Sigmoid colon (tissue), 7 donors: ENCODE measurements at places on chromosomes 6 and 20. TPM values are rescaled to one million over a fixed set of nuclear protein-coding genes. Genes with fewer than 3 reads are reported as not detected.

DNA sequence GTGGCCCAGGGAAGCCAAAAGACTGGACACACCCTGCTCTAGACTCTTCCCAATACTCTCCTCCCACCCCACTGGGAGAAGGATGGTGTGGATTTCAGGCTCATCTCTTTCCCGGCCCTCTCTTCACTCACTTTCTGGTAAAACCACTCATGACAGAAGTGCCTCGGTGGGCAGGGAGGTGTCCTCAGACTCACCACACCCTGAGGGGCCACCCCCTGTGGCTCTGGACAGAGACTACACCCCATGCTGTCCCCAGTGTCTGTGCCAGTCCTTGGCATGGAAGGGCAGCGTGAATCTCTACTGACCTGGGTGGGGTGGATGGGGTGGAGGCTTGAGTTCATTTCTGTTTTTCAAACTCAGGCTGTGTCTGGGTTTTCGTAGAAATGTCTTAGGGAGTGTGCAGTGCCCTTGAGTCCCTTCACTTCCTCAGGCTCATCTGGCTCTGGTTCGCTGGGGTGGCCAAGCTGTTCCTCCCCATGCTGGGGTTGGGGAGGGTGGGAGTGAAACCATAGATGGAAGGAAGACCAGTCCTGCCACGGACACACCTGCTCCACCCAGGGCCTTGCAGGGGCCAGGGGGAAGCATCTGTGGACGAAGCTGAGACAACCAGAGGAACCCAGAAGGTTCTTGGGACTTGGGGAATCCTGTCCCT is 59.1 kb downstream of the EZR start:
- no peak for DNase-seq

HSPA1L gene
- polyA plus RNA-seq = 0.60 TPM

- DNase-seq = no peak
Measured at GRCh38 chr6:38495922-38496635, 143.7 kb downstream of the BTBD9 start.

- DNase-seq = peak; percentile 24
Measured at GRCh38 chr20:1005452-1006027, 3.4 kb upstream of the RSPO4 start.

BPIFA3 gene
- not detected for polyA plus RNA-seq

GRCh38 chr6:135291288-135292076 is 110.4 kb downstream of the MYB start:
- no peak for DNase-seq

DNA sequence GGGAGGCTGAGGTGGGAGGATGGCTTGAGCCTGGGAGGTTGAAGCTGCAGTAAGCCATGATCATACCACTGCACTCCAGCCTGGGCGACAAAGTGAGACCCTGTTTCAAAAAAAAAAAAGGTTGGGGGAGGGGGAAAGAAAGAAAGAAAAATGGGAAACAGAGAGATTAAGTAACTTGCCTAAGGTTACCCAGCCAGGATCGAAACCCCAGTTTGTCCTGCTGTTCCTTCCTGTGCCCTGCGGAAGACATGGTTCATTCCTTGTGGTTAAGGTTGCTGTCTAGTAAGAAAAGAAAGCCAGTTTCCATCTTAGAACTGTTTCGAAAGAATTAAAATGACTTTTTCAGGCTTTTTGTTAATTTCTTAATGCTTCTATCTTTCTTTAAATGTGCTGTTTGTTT is 29.8 kb downstream of the C6orf89 start:
- no peak for DNase-seq

ANKEF1 gene
- 1.8 TPM for polyA plus RNA-seq

DPPA5 gene
- not detected for polyA plus RNA-seq

DEFB121 gene
- not detected for polyA plus RNA-seq

GRCh38 chr6:132865364-132865763 is 51.0 kb downstream of the RPS12 start:
- DNase-seq = no peak

GRCh38 chr6:14037402-14038277 is 79.9 kb upstream of the CD83 start:
- DNase-seq = no peak

DNA sequence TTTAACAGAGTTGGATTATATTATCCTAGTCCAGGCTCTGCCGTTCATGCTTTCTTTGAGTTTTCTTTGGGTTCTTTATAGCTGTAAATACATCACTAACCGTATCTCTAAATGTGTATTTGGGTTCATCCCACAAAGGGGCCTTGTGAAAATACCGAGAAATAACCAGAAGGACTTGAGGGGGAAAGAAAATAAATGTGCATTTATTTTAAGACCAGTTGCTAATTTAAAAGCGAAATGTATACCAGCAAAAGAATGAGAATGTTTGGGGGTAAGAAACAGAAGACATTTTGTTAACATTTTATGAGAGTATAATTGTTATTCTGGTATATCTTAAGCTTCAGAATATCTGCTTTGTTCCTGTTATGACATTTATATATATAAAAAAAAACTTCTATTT is 38.9 kb downstream of the LRRN4 start:
- no peak for DNase-seq

DNA sequence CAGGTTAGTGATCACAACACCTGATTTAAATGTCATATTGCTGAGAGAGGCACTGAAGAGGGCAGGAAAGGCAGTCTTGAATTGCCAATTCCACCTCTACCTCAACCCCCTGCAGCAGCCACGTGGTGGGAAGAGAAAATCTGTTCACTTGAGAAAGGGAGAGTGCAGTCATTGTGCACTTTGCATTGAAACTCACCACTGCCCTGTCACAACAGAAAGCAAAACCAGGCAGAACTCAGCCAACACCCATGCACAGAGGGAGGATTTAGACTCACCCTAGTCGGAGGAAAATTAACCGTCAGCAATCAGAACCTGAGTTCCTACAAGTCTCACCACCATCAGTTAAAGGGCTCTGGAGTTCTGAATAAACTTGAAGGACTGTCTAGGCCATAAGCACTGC is 1040.2 kb downstream of the HACE1 start:
- DNase-seq = no peak

PEX3 gene
- 6.5 TPM for polyA plus RNA-seq

- DNase-seq = no peak
Measured at GRCh38 chr6:158793432-158793831, 25.7 kb downstream of the EZR start.

- peak; percentile 79 for DNase-seq
Measured at GRCh38 chr6:30743099-30744053, 889 bp upstream of the FLOT1 start.

- DNase-seq = no peak
Measured at GRCh38 chr6:62942000-62942399, 269.3 kb upstream of the FKBP1C start.

DNA sequence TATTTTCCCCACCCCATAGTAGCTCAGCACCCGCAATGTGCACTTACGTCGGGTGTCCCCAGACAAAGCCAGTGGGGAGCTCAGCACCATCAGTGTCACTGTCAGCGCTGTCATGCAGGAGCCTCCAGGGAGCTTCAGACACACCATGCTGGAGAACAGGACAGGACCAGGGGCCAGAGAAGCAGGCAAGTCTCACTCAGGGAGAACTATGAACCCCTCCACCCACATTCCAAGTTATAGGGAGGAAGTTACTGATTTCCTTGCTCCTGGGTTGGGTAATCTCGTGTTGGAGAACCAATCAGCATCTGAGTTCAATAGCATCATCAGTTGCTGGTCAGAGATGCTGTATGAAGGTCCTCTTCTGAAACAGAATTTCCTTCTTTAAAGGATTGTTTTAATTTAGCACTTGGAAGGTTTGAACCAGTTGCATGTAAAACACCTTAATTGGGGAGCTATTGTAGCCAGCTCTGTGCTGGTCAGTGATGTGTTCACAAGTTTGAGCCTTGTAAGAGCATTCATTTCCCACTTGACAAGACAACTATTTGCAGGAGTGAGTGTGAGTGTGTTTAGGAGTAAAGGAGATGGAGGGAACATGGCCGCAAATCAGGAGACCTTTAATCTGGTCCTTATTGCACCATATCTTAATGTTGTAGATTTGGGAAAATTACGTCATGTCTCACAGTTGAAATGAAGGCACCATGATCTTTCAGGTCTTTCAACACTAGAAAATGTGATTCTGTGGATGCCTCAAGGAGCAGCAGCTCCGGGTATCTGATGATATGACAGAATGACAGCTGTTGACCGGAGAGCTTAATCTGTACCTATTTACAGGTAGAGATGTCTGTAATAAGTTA is at the start of gene HLA-DRB1:
HLA-DRB1 (minus strand) TSS at position 253 of the 854 bp plus-strand sequence; CDS start at position 147, 106 bp downstream.
- no peak for DNase-seq

DNA sequence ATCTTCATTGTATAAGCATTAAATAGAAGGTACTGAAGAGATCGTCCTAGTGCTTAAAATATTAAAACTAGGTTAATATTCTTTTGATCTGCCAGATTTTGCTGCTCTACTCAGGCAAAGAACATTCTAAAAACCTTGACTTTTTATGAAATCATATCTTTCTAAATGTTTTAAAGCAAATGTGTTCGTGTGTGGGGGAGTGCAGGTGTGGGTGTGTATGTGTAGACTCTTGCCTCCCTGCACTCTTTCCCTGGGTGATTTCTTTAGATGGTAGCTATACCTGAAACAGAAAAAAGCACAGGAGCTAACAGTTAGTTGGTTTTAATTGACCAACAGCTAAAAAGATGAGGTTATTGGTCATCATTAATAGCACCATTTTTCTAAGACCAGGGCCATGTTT is 5.7 kb downstream of the NRSN1 start:
- DNase-seq = no peak
